ENCODE measurements at places on chromosomes 13 and 19. TPM values are rescaled to one million over a fixed set of nuclear protein-coding genes. Genes with fewer than 3 reads are reported as not detected.

GRCh38 chr13:113781571-113781970 lies 22.5 kb downstream of the TMEM255B start:
- DNase-seq, result no peak

DNA sequence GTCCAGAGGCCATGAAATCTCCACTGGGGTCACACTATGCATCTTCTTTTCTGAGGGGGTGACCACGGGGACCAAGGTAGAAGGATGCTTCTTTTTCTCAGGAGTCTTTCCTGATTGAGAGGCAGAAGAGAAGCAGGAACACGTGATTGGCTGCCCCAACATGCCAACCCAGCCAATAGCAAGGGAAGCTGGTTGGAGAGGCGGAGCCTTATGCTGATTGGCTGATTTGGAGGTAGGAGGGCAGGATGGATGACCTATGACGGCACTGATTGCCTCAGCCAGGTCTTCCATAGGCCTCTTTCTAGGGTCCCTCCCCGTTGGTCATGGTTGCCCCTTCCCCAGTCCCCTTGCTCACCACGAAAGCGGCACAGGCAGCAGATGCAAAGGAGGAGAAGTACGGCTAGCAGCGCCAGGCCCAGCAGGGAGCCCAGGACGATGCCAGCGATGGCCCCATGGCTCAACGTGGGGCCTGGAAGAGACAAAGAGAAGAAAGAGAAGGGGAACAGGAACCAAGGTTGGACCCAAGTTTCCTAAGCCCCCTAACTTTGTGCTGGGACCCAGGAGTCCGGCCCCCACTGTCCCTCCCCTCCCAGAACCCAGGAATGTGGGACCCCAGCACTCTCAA lies 8.0 kb downstream of the VSIG10L start:
- no peak for DNase-seq

DNA sequence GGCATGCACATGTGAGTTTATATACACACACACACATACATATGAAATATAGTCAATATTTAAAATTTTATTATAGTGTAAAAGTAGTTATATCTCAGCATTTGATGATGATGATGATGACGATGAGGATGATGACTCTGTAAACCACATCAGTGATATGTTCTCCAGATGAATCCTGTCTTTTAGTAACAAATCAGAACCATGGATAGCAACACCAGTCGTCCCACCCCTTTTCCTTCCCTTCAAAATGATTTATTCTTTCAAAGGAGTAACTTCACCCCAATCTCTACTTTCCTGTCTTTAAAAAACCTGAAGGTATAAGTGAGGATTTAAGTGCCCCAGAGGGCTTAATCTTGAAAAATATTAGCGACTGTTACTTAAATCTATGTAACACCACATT lies 74.1 kb downstream of the DCLK1 start:
- DNase-seq, result peak; percentile 3

GRCh38 chr13:39682788-39683187 lies 27.3 kb downstream of the COG6 start:
- DNase-seq, result no peak

- no peak for DNase-seq
Observed at GRCh38 chr19:42501733-42502132, 26.5 kb downstream of the CEACAM1 start.

GRCh38 chr13:107852072-107852471 lies 363.3 kb downstream of the LIG4 start:
- no peak for DNase-seq

DNA sequence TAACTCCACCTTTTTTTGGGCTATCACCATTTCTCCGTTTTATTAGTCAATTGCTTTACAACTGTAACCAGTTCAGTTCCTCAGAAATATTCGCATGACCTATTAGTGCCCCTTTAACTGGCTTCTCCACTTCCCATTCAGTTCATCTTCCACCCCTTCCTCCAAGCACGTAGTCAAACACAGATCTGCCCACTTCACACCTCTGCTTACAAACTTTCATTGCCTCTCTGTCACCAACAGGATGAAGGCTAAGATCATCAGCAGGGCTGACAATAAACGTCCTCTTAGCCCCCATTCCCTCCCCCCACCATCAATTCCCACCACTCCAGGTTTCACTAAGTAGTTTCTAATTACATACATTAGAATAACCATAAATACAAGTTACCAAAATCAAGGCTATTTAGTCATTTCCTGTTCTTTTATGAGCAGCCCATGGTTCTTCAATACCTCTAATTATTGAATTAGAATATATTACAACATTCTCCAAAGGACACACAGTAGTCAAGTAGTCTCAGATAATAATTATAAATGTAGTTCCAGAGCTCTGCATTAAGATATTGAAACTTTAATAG lies 95.7 kb downstream of the SPRY2 start:
- no peak for DNase-seq

DNA sequence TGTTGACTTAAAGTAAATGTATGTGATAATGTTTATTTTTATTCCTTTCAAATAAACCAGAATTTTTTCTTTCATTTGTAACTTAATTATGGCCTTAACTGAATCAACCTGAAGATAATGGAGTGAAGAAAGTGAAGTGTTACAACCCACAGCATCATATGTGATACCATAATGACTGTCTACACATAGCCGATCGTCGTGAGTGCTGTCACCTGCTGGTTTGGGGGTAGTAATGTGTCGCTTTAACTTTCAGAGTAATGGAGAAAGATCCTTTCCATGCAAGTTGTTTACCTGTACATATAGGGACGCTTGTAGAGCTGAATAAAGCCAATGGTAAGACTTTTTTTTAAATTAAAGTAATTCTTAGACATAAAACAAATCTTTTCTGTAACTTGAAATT lies 9.9 kb downstream of the CDC16 start:
- no peak for DNase-seq

DNA sequence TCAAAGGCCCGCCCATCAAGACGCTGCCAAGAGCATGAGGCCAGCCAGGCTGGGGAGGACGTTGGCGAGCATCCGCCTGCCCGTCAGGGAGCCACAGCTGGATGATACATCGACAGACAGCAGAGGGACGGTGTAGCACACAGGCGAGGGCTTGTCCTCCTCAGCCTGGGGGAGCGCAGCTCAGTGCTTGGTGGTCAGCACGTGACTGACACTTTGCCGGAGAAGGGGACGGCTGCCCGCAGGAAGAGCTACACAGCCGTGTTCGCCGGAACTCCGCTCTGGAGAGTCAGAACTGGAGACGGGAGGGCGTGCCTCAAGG lies 34.1 kb downstream of the CSNK1G2 start:
- no peak for DNase-seq

DNA sequence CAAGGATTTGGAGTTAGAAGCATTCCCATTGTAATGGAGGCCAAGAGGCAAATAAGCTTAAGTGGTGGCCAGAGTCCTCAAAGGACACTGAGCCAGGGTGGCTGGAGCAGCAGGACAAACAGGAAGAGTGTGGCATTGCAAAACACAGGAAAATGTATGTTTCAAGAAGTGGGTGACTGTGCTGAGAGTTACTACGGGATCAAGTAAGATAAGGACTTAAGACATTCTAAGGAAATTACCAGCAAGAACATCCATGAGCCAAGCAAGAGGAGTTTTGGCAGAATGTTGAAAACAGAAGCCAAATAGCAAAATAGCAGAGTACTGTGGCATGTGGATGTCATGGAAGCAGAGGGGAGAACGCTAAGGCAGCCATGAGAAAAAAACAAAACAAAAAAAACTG lies 104.2 kb downstream of the RAP2A start:
- no peak for DNase-seq

DNA sequence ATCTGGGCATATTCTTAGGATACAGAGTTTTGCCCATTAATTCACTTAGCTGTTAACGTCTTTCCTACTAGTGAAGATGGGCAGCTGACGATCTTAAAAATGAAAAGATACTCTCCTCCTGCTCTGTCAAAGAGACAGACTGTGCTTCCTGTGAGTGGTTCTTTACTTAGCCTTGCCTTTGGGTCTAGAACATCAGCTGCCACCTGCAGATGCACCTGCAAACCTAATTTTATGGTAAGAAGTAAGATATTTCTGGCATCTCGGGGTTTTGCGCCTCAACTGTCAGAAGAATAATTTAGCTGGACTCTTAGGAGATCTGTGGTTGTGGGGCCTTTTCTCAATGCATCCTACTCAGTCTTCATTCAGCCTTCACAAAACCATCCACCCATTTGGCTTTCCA lies 36.2 kb downstream of the TRPC4 start:
- DNase-seq, result no peak

- no peak for DNase-seq
Observed at GRCh38 chr13:46546084-46546768, 6.7 kb upstream of the LRCH1 start.

DNA sequence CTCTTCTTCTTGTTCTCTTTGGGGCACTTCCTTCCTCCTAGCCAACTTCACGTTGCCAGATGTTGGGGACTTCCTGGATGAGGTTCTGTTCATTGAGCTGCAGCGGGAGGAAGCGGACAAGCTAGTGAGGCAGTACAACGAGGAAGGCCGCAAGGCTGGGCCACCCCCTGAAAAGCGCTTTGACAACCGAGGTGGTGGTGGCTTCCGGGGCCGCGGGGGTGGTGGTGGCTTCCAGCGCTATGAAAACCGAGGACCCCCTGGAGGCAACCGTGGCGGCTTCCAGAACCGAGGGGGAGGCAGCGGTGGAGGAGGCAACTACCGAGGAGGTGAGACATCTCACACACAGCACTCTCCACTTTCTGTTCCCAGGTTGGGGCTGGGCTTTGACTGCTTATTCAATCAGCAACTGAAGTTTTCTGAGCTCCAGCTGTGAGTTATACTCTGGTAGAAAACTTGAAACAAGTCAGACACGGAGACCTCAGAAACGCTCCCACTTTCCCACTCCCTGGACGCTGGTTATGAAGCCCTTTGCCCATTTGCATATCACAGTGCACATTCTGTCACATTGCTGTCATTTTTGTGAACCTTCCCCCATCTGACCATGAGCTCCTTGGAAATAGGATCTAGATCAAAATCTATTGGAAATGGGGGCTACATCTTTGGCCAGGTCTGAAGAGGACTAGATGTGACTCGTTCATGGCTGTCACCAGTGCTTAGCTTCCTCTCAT lies 7.2 kb upstream of the CCDC97 start:
- DNase-seq, result no peak

DNA sequence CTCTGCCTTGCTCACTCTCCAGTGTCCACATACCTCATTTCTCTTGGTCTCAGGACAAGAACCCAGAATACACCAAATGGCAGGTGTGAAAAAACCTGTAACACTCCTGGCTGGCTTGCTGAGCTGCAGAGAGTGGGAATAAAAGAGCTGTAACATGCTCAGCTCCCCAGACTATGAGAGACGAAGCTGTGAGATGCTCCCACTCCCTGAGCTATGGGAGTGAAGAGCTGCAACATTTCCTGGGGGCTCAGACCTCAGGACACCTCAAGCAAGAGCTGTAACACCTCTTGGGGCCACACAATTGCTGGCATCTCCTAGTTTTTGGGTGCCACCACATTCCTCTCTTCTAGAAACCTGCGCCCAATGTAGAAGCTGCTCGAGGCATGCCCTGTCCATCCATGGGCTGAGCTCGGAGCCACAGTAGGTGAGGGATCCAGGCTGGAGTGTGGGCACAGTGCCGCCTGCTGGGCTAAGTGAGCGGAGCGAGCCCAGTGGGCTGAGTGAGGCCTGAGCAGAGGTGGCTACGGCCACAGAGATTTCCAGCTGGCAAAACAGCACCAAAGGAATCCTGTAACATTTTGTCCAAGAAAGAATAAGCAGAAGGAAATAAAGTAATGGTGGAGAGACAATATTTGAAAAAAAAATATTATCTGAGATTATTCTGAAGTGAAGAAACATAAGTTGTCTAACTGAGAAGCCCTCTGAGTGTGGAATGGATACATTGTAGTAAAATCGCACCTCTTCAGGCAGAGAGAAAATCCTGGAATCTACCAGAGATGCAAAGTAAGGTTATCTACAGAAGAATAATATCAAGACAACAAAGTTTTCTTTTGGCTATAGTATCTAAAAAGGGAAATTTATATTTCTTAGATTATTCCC lies 186.2 kb upstream of the PCDH9 start:
- DNase-seq, result peak; percentile 9

GRCh38 chr13:34030782-34031181 lies 212.8 kb downstream of the RFC3 start:
- no peak for DNase-seq

- no peak for DNase-seq
Observed at GRCh38 chr13:103315711-103316110, 249.5 kb upstream of the SLC10A2 start.

DNA sequence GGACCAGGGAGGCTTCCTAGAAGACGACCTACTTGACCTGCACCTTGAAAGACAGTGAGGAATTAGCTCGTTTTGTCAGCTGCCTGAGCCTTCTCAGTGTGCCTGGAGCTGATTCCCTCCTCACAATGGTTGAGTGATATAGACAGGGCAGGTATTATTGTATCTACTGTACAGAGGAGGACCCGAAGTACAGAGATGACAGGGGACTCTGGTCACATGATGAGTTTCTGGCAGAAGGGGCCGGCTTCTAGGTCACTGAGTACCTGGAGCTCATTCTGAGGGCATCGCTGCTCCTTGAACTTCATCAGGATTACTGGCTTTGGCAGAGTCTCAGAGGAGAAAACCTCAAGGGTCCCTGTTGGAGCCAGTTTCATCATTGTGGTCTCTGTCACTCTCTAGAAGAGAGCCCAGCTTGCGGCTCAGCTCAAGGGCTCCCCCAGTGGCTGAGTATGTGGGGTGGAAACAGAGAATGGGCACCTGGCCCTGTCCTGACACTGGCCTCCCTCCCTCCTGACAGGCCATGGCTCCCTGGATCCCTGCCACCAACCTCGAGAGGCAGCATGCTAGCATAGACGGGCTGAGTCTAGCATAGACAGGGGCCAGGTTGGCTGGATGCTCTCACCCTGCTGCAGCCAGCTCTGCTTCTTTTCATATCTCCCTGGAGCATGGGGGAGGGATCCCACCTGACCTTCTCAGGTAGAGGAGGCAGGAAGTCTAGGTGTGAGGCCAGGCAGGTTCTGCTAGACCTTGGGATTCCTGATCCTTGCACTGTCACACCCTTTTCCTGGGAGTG lies 38.7 kb downstream of the NFIX start:
- DNase-seq, result peak; percentile 69

- DNase-seq, result no peak
Observed at GRCh38 chr13:69935043-69935442, 172.6 kb upstream of the ATXN8OS start.

Gene PRR20B
- total RNA-seq, result not detected

Gene SSC5D
- total RNA-seq, result 19.3 TPM

Gene F2RL3
- not detected for total RNA-seq

Gene ZNF616
- total RNA-seq, result 12.4 TPM

Gene FCAR
- total RNA-seq, result not detected

Gene SBSN
- total RNA-seq, result 4.1 TPM

Gene ZNF154
- 3.3 TPM for total RNA-seq

Gene CEACAM8
- not detected for total RNA-seq

Gene GRIN2D
- under 0.01 TPM for total RNA-seq

Gene NECTIN2
- total RNA-seq, result 70.7 TPM

Gene CA11
- 2.3 TPM for total RNA-seq

Gene LRRC4B
- total RNA-seq, result 0.17 TPM

Gene GJB2
- total RNA-seq, result under 0.01 TPM

Gene COG3
- total RNA-seq, result 32.4 TPM

Measured in fibroblast of lung (primary cell).